ENCODE measurements at places on chromosomes 5 and 9. TPM values are rescaled to one million over a fixed set of nuclear protein-coding genes. Genes with fewer than 3 reads are reported as not detected.

DNA sequence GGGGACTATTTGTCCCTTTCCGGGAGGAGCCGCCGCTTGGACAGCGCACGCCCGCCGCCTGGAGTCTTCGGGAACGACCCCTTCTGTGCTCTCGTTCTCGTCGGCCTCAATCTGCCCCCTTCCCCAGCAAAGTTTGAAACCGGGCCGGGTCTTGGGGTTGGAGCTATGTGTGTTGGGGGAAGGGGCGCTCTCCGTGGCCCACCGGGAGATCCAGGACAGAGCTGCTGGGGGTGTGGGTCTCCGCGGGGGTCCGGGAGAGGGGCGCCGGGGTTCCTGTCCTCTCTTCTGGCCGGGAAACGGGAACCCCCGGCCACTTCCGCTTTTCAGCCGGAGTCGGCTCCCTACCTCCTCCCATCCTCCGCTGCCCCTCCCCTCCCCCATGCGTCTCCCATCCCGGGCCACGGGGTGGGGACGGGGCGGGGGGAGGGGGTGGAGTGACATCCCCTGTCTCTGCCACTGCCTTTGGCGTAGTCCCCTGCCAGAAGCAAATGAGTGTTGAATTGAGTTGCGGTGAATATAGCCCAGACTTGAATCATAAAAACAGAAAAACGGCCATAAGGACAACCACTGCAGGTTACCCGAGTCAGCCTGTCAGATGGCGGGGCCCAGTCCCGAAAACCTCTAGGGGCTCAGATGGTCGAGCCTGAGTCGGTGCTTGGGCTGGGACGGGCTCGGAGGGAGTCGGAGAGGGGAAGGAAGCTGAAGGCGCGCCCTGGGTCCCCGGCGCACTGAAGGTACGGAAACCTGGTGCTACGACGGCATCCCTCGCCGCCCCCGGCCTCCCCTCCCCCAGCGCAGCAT lies 1.1 kb downstream of the CPLX2 start:
- no peak overlapping the region for H3K27ac ChIP-seq
- no peaks in the 10 kb centered on the region for H3K36me3 ChIP-seq
- peaks cover 8% of the 10 kb centered on the region for H3K4me1 ChIP-seq
- no peaks in the 10 kb centered on the region for H3K27me3 ChIP-seq

DNA sequence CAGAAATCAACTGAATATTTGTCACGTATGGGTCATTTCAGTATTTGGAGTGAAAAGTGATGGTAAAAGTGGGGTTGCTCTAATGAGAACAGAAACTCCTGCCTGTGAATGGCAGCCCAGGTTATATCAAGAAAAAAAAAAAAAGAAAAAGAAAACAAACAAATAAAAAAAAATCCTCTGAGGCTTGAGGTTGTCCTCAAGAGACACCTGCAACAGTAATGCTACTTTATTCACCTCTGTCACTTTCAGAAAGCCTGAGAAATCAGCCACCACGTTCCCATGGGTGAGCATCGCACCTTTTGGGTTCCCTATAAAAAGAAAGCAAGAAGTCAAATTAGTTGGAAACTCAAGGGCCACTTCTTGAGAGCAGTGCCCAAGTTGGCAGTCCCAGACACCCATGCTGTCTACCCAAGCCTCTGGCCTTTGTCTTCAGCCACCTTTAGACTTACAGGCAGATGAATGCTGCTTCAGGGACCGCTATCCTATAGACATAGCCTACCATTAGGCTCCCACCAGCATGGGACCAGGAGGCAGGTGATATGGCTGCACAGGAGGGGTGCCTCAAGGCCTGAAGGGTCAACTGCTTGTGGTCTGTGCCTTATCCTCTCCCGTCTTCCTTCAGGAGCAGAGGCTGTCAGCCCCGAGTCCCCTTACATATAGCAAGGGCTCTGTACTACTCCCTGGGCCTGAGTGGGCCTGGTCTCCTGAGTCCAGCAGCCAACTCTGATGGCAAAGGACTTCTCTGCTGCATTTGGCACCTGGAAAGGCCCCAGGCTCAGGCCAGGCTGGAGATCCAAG lies 31.1 kb upstream of the MEIKIN start:
- DNase-seq: no peak
- H3K36me3 ChIP-seq: no peaks in the 10 kb centered on the region
- no peak overlapping the region for H3K27ac ChIP-seq
- H3K4me3 ChIP-seq: no peak overlapping the region
- H3K27me3 ChIP-seq: no peaks in the 10 kb centered on the region

CCL28 gene
- total RNA-seq: 12.4 TPM

ABCA1 gene
- 24.9 TPM for total RNA-seq

PCDHB5 gene
- total RNA-seq: 0.18 TPM

DNA sequence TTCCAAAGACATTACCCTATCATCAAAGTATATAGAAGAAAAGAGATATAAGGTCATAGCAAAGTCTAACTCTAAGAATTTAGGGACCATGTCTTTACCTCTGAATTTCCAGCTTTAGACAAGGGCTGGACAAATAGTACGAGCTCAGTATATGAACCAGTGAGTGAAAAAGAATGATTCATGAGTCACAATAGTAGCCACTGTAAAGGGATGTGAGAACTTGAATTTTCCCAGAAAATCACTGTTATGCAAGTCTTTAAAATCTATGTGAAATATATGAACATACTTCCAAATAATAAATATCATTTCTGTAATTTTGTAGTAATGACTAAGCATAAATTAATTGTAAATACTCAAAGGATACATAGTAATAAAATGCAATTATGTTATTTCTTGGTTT lies 305.9 kb upstream of the PRR16 start:
- H3K27me3 ChIP-seq: no peaks in the 10 kb centered on the region
- H3K36me3 ChIP-seq: no peaks in the 10 kb centered on the region
- H3K4me1 ChIP-seq: no peaks in the 10 kb centered on the region
- no peak overlapping the region for H3K27ac ChIP-seq
- no peak for DNase-seq

DNA sequence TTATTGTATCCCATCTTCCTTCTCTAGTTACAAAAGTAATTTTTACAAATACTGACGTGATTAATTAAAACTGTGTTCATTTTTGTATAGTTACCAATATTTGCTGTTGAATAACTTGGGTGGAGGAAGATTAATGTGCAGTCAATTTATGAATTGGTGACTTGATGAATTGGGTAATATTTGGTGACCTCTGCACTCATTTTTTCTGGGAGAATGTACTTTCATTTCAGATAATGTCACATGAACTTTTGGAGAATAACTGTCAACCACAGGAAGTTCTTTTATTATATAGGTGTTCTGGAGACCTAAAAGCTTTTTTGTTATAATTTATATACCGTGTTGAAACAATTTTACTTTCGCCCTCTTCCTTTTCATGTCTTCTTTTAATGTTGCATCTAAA lies 26.4 kb upstream of the FKTN start:
- no peak overlapping the region for H3K27ac ChIP-seq
- no peaks in the 10 kb centered on the region for H3K36me3 ChIP-seq
- no peaks in the 10 kb centered on the region for H3K4me1 ChIP-seq
- no peaks in the 10 kb centered on the region for H3K27me3 ChIP-seq
- DNase-seq: no peak
- H3K4me3 ChIP-seq: no peak overlapping the region

DNA sequence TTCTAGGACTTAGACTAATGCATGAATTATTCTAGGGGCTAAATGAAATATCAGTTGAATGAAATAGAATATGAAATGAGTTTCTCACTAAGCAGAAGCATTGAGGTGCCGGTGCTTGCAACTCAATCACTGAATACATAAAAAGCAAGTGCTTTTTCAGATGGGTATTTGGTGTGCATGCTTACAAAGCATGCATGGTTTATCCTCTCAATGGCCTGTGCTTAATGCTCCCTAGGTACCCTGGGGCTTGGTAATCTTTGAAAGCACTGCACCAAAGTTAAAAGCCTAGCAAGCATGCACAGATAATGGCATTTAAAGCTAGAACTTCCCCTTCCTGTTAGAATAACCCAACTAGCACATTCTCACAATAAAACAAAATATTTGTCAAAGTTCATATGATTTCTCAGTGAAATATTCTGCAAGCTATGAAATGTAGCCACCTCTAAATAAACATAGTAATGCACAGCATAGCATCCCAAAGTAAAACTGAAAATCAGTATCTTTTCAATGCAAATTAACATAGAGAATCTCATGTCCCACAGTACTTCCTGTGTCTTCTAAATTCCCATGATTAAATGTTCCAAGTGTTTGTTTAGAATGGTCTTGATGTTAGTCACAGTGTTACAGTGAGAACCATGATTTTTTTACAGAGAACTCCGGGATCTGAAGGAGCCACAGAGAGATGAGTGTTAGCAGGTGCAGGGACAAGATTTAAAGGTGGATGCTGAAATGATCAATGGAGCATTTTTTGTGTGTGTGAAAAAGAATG lies 143.4 kb upstream of the CDH6 start:
- H3K27me3 ChIP-seq: no peaks in the 10 kb centered on the region
- no peaks in the 10 kb centered on the region for H3K36me3 ChIP-seq
- no peak for DNase-seq
- no peak overlapping the region for H3K4me3 ChIP-seq
- no peak overlapping the region for H3K27ac ChIP-seq
- peaks cover 14% of the 10 kb centered on the region for H3K4me1 ChIP-seq

DNA sequence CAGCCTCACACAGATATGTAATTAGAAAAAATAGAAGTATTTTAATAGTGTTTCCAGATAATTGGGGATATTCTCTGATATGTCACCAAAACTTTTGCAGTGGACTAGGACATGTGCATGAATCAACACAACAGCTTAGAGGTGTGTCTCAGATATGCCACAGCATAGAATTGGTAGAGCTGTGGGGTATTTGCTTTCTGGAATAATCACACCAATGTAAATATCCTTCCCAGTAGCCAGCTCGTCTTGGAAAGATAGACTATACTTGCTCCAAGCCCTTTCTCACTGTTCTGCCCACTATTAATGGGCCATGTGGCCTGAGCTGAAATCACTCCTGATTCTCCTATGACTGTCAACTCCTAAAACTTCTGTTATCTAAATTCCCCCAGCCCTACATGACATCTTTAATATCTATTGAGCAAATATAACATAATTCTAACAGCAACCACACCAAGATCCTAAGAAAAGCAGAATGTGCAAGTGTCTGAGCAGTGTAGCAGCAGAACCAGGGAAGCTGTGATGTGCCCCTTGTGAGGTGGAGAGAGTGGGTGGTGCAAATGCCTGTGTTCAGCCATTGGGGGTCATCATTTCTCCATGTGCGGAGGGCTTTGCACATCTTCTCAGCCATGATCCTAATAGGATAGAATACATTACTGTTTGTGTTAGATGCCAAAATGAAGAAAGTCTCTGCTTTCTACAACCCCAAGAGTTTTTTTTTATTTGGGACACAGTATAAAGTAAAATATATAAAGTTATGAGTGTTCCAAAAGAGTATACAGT lies 65.0 kb downstream of the MELK start:
- DNase-seq: no peak
- H3K4me3 ChIP-seq: no peak overlapping the region
- H3K27me3 ChIP-seq: no peaks in the 10 kb centered on the region
- H3K36me3 ChIP-seq: no peaks in the 10 kb centered on the region

- H3K27ac ChIP-seq: peak overlapping the region; percentile 38
- no peaks in the 10 kb centered on the region for H3K27me3 ChIP-seq
- no peak overlapping the region for H3K4me3 ChIP-seq
- no peaks in the 10 kb centered on the region for H3K36me3 ChIP-seq
Measured at GRCh38 chr5:172797771-172798191, 26.8 kb upstream of the DUSP1 start.

DNA sequence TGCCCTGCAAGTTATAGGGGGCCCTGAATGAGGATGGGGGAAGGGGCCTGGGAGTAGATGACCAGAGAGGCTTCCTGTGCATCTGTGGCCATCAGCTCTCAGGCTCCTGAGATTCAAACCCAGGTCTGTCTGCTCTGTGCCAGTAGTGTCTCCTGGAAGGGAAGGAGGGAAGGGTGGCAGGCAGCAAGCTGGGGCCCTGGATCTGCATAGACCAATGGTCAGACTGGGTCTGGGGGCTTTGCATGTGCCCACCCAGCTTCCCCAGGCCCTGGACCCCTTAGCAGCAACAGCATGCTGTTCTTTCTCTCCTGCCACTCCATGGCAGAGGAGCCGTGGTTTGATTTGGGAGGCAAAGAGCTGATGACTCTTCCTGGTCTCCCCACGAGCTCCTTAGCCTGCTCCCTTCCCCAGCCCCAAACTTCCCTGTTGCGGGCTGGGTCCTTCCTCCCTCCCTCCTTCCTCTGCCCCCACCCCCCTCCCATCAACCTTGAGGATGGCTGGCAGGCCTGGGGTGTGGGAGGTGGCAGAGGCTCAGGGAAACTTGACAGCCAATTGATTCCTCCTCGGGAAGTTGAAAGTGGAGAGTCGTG lies 31.6 kb downstream of the DAB2IP start:
- no peaks in the 10 kb centered on the region for H3K4me1 ChIP-seq
- no peak for DNase-seq
- H3K27ac ChIP-seq: no peak overlapping the region
- no peaks in the 10 kb centered on the region for H3K36me3 ChIP-seq
- no peak overlapping the region for H3K4me3 ChIP-seq

IGFBPL1 gene
- not detected for total RNA-seq

- H3K36me3 ChIP-seq: no peaks in the 10 kb centered on the region
- H3K4me3 ChIP-seq: no peak overlapping the region
- H3K4me1 ChIP-seq: peaks cover 14% of the 10 kb centered on the region
- H3K27ac ChIP-seq: no peak overlapping the region
- no peaks in the 10 kb centered on the region for H3K27me3 ChIP-seq
Measured at GRCh38 chr9:133151601-133152525, 11.9 kb downstream of the GBGT1 start.

PTGES2 gene
- total RNA-seq: 193 TPM

CDHR2 gene
- 544 TPM for total RNA-seq

DNA sequence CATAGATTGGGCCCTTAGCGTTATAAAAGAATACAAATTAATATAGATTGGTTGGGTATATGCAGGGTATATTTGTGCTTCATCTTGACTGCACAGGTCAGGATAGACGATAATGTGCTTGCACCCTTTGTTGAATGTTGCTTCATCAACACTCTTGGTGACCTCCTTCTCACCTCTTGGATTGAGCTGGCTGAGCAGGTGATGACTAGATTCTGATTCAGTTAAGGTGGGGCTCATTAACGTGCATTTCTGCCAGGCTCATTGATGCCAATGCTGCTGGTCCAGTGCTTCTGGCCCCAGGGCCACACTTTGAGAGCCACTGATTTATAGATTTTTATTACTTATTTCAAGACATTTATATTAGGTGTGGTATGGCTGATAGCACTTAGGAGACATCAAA lies 27.7 kb downstream of the PCSK5 start:
- H3K4me3 ChIP-seq: no peak overlapping the region
- no peaks in the 10 kb centered on the region for H3K4me1 ChIP-seq
- no peak overlapping the region for H3K27ac ChIP-seq
- DNase-seq: peak; percentile 75

- H3K4me1 ChIP-seq: no peaks in the 10 kb centered on the region
- no peak overlapping the region for H3K4me3 ChIP-seq
- no peak overlapping the region for H3K27ac ChIP-seq
- no peaks in the 10 kb centered on the region for H3K36me3 ChIP-seq
- H3K27me3 ChIP-seq: no peaks in the 10 kb centered on the region
Measured at GRCh38 chr9:108108852-108109448, 619.4 kb upstream of the KLF4 start.

- no peak overlapping the region for H3K27ac ChIP-seq
- no peaks in the 10 kb centered on the region for H3K36me3 ChIP-seq
- no peak overlapping the region for H3K4me3 ChIP-seq
- no peaks in the 10 kb centered on the region for H3K4me1 ChIP-seq
- no peaks in the 10 kb centered on the region for H3K27me3 ChIP-seq
Measured at GRCh38 chr5:14724633-14725032, 60.1 kb downstream of the OTULIN start.

Measured in Peyer's patch (tissue), 4 donors.